ENCODE measurements at places on chromosomes 3 and 15. TPM values are rescaled to one million over a fixed set of nuclear protein-coding genes. Genes with fewer than 3 reads are reported as not detected.

The CSPG4 gene
- total RNA-seq: 84.0 TPM

The OCA2 gene
- 41.2 TPM for total RNA-seq

The NAA50 gene
- total RNA-seq: 64.8 TPM

The DUOX1 gene
- total RNA-seq: 5.8 TPM

The TBC1D21 gene
- total RNA-seq: not detected

The GOLGA8J gene
- total RNA-seq: 2.6 TPM

The PAK2 gene
- 18.1 TPM for total RNA-seq

The PSTPIP1 gene
- 12.8 TPM for total RNA-seq

The C3orf22 gene
- 1.7 TPM for total RNA-seq

- DNase-seq: peak; percentile 62
These were observed 35.7 kb downstream of the CORO2B start for GRCh38 chr15:68614286-68615035.

- DNase-seq: no peak
These were observed 19.8 kb upstream of the PIGZ start for GRCh38 chr3:196988241-196989029.

GRCh38 chr15:77688693-77689092, 56.0 kb upstream of the LINGO1 start:
- DNase-seq: no peak

DNA sequence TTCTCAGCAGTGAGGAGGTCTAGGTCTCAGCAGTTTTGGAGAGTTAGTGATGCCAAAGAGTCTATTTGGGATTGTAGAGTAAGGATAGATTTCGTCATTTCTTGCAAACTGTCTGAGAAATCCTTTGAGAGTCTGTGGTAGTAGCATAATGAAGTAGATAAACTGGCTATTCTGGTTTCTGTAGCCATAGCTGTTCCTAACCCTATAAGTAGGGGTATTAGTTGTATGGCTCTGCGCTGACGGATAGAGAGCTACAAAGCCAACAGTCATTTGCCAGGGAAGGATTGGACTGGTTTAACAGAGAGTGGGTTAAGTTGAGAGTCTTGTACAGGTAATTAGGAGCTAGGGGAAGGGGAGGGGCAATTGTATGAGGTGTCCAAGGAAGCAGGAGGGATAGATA, 50.6 kb downstream of the KLHDC8B start:
- DNase-seq: peak; percentile 27

GRCh38 chr3:73228437-73228836, 167.0 kb downstream of the EBLN2 start:
- no peak for DNase-seq

- peak; percentile 11 for DNase-seq
These were observed 152.4 kb downstream of the TJP1 start for GRCh38 chr15:29669823-29670222.

- DNase-seq: no peak
These were observed 102.4 kb upstream of the LRIG1 start for GRCh38 chr3:66603151-66603611.

DNA sequence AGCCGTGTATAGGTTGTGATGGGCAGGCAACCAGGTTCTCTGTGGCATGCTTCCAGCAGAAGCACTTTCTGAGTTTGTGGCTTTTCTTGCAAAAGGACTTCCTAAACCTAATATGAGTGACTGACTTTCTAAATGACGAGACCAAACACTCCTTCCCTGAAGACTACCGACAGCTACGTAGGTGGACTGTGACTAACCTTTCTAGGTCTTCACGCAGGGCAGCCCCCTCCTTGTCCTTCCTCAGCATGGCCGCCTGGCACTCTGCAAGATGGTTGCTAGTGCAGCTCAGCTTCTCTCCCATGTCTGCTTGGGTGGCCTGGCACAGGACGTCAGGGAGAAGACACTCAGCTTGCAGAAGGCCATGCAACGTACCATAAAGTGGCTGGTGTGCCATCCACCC, 20.9 kb downstream of the CXCR6 start:
- DNase-seq: no peak

- DNase-seq: no peak
These were observed 73.2 kb upstream of the ZBED2 start for GRCh38 chr3:111668326-111668725.

DNA sequence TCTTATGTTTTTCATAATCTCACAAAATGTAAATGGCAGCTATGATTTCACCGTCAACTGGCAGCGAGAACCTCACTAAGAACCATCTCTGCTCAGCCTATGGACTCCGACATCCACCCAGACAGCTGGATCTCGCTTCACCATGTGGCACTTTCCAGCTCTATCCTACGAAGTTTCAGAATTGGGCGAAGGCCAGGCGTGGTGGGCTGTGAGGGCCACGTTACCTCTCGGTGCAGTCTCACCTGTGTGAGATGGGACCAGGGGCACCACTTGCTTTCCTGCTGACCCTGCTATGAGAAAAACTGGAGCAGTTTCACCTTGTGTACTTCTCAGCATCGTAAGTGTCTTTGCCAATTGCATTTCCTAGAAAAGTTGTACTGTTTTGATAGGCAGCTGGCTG, 32.3 kb downstream of the CHDH start:
- no peak for DNase-seq

DNA sequence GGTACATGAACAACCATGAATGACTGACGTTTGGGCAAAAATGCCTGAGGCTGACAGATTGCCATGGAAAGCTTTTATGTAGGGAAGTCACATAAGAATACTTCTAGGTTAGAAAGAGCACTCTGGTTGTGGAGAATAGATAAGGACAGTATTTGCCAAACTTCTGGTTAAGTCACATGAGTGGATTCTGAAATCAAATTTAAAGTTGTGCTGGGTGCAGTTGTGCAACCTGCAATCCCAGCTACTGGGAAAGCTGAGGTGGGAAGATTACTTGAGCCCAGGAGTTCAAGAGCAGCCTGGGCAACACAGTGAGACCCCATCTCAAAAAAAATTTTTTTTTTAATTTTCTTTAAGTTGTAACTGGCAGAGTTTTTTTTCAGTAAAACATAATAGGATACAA, 7.2 kb upstream of the ZNF148 start:
- DNase-seq: no peak

DNA sequence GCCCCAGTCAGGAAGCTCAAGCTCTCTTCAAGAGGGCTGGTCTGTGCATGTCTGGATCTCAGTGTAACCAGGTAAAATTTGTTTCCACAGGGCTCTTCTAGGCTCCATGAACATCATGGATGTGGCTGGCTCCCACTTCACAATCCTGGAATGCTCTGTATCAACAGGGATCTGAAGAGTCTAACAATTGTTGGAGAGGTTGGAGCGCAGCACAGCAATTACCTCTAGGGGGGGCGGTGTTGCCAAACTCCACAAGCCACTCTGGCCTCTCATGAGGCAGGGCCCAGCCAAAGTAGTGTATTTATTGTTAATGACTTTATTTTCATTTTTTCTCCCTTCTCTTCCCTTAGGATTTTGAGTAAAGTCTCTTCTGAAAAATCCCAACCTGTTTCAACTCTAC, 6.1 kb upstream of the EIF2B5 start:
- no peak for DNase-seq
